ENCODE measurements at places on chromosomes 12 and 14. TPM values are rescaled to one million over a fixed set of nuclear protein-coding genes. Genes with fewer than 3 reads are reported as not detected.

Gene SCNN1A
- 0.76 TPM for polyA plus RNA-seq

Gene ANO2
- 6.4 TPM for polyA plus RNA-seq

Gene CCDC184
- polyA plus RNA-seq = 121 TPM

Gene BEGAIN
- polyA plus RNA-seq = 19.4 TPM

Gene TAS2R9
- polyA plus RNA-seq = 0.24 TPM

Gene RHOF
- polyA plus RNA-seq = 15.6 TPM

Gene TAS2R7
- not detected for polyA plus RNA-seq
